ENCODE measurements at places on chromosomes 13 and 19.

DNA sequence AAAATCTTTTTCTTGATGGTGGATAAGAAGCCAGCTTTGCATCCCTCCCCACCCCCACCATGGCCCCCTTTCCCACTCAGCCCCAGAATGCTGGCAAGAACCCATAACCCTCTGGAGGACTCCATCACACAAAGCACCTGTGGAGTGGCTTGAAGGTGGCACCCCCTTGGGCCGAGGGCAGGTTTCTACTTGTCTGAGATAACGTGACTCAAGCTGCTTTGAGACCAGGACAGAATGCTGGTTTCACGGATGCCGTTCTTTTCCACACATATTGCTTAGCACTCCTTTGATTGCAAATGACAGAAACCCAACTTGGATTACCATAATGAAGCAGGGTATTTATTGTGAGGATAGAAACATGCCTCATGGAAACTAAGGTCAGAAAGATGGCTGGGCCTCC, 82.2 kb downstream of the LACC1 start:
- DNase-seq, result no peak

- DNase-seq, result no peak
Measured at GRCh38 chr19:48631225-48631624, 6.0 kb downstream of the DBP start.

- peak; percentile 60 for DNase-seq
Measured at GRCh38 chr13:51360489-51360888, 21.0 kb downstream of the SERPINE3 start.

DNA sequence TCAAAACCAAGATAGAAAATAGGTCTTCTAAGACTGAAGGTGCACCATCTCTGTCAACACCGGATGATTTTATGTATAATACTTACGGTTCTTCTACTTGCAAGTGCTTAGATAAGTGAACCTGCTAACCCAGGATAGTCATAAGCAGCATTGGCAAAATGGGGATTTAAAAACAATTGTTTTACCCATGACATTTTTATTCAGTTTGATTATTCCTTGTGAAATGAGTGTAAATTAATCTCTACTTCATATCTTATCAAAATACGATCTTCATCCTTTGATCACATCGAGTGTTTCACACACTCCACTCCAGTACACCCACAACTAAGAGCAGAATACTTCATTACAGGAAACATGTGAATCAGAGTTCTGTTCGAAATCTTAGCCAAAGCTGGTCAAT, 23.0 kb upstream of the MTRF1 start:
- DNase-seq, result no peak

DNA sequence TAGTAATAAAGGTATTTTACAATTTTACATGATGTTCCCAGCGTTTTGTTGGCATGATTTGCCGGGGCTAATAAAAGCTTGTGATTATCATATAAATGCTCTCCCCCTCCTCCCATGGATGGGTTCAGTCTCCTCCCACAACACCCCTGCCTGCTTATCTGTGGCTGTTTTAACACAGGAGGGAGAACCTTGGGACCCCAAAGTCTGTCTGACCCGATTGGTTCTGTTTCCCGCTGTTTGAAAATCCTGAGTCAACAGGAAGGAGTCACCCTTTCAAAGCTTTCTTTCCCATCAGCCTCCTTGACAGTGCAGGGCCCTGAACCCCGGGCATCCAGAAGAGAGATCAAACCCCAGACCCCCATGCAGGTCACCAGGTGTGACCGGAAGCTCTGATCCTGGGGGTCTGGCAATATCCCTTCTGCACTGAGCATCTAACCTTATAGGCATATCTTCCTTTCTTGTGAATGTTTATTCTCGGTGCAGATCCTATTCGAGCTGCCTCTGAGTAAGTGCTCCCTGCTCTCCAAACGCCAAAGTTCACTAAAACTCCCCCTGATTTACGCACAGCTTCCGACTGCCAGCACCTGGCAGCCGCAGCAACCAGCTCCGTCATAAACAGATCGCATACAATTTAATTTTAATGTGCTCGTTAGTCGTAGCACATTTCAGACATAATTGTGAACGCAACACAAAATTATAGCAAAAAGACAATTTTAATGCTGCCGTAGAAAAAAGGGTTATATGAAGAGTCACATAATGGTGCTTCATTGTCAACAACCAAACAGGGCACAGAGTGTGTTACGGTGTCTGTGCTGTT, 74.8 kb downstream of the TSHZ3 start:
- peak; percentile 54 for DNase-seq

- no peak for DNase-seq
Measured at GRCh38 chr13:111480503-111480902, 160.1 kb downstream of the TEX29 start.

DNA sequence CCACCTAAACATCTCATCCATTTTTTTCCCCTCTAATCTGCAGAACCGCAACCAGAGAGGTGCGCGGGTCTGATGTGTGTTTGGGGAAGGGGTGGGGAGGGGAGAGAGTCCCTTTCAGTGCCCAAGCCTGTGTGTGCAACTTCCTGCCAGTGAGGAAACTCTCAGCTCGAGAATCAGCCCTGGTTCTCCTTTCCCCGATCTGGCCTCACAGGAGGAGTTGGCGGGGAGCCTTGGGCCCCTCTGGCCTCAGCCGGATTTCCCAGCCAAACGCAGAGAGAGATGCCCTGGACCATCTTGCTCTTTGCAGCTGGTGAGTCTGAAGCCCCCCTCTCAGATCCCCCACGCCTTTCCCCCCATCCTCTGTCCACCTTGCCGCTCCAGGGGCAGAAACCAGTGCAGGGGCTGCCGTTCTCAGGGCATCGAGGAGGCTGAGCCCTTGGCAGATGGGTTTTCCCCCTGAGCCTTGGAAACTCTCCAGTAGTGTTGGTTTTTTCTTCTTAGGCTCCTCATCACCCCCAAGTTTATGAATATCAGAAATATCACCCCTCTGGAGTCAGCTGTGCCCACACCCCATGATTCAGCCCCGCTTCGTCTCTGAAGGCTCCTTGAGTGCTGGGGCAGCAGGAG, at the start of gene C19orf38:
TSS of gene C19orf38 (plus strand) at position 186 of the 627 bp plus-strand sequence. CDS start at position 280, 94 bp downstream.
- DNase-seq, result no peak

GRCh38 chr19:31096062-31096830, 253.0 kb downstream of the TSHZ3 start:
- DNase-seq, result no peak

GRCh38 chr13:101139081-101139480, 277.2 kb downstream of the NALCN start:
- DNase-seq, result no peak

DNA sequence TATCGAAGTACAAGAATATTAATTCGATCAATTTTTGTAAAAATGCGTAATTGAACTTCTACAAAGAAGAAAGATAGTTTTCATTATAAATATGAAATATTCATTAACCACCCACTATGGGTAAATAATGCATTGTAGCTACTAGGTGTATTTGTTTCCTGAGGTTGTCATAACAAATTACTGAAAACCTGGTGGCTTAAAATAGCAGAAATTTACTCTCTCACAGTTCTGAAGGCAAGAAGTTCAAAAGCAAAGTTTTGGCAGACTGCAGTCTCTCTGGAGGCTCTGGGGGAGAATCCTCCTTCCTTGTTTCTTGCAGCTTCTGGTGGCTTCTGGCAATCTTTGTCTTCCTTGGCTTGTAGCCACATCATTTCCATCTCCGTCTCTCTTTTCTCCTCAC, 99.2 kb upstream of the MIR17HG start:
- DNase-seq, result no peak

DNA sequence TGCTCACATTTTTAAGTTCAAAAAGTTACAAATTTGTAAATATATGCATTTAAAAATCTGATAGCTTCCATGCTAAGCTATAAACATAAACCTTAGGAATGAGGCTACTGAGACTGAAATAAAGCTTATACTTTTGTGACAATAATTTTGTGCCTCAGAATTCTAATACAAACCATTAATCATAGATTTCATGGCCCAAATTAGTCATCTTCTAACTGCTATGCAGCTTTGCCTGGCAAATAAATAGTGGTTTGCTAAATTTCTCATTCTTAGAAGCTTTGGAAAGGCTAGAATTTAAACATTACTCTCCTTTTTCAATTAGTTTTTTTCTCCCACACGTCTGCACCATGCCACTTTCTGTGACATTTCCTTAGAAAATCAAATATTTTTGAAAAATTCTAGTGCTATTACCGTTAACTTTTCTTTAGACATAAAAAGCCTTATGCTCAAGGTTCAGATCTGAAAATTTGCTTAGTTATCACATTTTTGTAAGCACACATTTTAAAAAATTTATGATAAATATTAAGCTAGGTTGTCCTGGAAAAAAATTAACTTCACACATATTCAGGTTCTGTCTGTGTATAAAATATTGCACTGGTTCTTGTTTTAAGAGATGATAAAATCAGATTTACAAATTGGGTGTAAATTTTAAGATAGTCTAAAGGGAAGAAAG, 46.9 kb downstream of the FNDC3A start:
- no peak for DNase-seq

GRCh38 chr13:100480676-100481075, 107.9 kb downstream of the GGACT start:
- no peak for DNase-seq

DNA sequence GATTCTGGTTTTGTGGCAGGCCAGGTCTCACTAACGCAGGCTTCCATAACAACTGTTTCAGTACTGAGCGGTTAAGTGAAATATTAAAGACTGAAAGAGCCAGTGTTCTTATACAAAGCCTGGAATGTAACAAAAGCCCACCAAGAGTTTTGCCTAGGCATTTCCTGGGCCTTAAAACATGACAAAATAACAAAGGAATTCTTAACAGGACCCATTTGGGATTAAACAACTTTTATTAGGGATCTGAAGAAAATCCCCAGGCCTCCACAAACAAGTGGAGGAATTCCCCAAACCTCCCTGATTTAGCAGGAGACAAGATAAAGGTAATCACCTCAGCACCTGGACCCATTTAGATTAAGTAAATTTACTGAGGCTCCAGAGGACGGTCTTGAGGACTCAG, 799.7 kb upstream of the SPRY2 start:
- DNase-seq, result no peak

- DNase-seq, result no peak
Measured at GRCh38 chr19:16737911-16738310, 18.3 kb downstream of the NWD1 start.
